Nucleus accumbens (tissue), 56 donors: ENCODE measurements at places on chromosomes 7 and 10.

- DNase-seq: no peak
These were observed 215.7 kb downstream of the TNS3 start for GRCh38 chr7:47366211-47366610.

GRCh38 chr7:17879075-17879661 is 61.1 kb downstream of the SNX13 start:
- no peak for DNase-seq

DNA sequence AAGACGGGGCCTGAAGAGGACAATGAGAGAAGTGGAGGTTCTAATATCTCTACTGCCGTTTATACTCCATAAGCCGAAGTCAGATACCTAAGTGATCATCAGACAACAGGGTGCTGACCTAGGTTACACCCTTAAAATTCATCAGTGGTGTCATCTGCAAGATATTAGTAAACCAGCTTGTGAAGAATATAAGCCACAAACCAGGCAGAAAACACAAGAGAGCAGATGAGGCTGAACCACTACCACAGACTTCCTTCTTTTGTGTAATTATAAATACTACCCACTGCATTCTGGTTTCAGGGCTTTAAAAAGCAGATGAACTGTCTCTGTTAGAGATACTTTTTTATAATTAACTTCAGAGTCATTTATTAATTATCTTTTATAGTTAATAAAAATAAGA is 69.0 kb upstream of the LRRC17 start:
- no peak for DNase-seq

- no peak for DNase-seq
These were observed 64.7 kb upstream of the CAV2 start for GRCh38 chr7:116434820-116435341.

- DNase-seq: no peak
These were observed 365.4 kb downstream of the SUGCT start for GRCh38 chr7:40500219-40500618.

GRCh38 chr10:3292636-3293035 is 120.1 kb upstream of the PITRM1 start:
- no peak for DNase-seq

DNA sequence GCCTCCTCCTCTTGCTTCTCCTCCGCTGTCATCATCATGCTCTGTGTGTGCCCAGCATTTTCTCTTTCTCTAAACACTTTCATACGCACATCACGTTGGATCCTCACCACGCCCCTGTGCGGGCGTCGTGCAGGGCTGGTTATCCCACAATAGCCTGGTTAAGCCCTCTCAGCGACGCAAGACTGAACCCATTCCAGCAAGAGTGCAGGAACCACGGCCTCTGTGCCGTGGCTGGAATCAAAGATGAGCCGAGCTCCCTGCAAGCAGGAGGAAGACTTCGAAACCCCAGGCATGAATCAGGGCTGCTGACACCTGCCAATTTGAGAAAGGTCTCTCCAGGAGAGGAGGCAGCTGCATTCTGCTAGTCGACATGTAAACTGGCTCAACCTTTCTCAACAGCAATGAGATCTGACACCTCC is 74.8 kb upstream of the FOXK1 start:
- DNase-seq: peak; percentile 43

- no peak for DNase-seq
These were observed 61.4 kb upstream of the CYP26C1 start for GRCh38 chr10:92999191-92999590.

GRCh38 chr7:22179442-22179879 is 177.5 kb downstream of the RAPGEF5 start:
- no peak for DNase-seq

DNA sequence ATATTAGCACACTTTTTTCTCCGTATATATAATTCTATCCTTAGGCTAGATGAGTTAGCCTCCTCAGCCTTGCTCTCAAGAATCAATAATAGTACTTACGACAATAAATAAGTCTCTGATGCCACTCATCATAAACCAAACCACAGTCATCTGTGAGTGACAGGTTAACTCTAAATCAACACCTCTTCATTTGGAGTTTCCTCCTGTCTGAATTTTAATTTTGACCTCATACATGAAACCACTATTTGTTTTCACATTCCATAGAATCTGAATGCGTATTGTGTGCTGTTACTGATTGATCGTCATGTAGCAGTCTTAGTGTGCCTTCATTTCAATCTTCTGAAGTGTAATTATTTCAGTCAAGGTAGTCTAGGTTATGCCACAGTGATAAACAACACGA is 85.8 kb downstream of the HGF start:
- DNase-seq: no peak

DNA sequence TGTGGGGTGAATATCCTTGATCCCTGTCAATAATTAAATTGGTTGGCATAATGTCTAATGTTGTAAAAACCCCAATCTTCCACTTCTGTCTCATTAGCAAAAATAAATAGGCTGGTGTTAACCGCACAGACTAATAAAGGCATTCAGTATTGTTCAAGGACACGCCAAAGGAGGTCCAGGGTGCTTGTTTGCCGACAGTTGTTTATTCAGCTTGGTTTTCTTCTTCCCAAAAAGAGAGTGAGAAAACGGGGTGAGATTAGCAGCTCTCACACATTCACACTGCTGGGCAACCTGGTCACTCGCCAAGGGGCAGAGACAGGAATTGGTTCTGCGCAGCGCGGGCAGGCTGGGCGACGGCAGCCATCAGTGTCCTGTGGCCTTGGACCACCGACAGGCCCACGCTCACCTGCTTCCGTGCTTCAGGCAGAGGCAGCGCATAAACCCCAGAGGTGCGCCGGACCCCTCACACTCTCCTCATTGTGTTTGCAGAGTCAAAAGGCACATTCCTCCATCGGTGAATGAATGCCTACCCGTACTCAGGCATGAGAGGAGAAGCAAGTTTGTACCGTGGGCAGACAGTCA is 26.2 kb upstream of the LMBR1 start:
- no peak for DNase-seq

GRCh38 chr7:25329815-25330214 is 101.5 kb upstream of the NPVF start:
- DNase-seq: no peak

DNA sequence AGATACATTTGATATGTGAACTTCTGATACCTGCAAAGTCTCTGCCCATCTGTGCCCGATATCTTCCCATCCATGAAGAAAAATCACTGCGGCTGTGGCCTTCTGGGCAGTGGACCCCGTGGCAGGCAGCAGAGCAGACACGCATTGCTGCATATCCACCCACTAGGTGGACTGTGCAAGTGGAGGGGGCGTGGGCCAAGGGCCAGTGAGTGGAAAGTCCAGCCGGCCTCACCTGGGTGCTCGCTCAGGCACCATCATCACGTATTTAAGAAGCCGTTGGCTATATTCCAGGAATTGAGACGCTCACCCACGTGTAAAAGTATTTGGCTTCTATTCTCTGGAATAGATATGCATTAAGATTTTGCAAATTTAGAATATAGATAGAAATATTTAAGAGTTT is 30.8 kb upstream of the SLC13A1 start:
- no peak for DNase-seq

DNA sequence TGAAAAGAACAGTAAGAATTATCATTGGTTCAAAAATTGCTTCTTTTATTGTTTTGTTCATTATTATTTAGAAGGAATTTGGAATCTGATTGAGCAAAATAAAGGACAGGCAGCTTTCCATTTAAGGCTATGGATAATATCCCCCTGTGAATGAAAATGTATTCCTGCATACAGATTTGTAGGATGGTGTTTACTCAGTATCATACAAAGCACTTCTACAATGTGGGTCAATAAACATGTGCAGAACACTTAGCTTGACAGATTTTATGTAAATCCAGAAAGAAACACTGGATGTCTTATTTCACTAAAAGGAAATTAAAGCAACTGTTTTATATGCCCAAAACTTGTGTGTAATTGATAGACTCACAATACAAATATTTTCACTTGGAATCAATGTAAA is 189.7 kb downstream of the THSD7A start:
- no peak for DNase-seq

DNA sequence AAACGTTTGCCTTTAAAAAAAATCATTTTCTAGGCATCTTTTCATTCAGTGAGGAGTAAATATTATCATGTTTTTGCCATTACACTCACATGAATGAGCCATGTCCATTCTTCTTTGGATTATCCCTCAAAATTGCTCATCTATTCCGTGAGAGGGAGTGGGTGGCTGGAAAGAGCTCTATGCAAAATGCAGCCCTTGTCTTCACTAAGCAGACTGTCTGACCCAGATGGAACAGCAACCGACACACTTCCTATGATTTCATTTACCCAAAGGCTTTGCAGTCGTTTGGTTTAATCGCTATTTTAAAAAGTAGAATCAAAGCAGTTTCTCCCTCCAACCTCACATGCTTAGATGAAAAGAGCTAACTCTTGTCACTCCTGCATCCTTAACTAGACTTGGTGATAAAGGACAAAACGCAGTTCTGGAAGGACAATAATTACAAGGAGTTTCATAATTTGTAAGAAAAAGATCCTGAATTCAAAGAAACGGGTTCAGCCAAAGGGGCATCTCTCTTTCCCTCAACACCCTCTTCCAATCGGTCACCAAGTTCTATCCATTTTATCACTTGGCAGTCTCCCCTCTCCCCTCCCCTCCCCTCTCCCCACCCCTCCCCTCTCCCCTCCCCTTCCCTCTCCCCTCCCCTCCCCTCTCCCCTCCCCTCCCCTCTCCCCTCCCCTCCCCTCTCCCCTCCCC is 198.1 kb upstream of the STK17A start:
- DNase-seq: no peak

DNA sequence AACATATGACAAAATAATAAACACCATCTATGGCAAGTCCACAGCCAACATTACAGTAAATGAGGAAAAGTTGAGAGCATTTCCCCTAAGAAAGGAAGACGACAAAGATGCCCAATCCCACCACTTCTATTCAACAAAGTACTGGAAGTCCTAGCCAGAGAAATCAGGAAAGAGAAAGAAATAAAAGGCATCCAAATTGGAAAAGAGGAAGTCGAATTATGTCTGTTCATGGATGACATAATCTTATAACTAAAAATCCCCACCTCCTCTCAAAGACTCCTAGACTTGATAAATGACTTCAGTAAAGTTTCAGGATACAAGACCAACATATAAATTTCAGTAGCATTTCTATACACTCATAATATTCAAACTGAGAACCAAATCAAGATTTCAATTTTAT is 288.5 kb upstream of the POT1 start:
- DNase-seq: no peak

DNA sequence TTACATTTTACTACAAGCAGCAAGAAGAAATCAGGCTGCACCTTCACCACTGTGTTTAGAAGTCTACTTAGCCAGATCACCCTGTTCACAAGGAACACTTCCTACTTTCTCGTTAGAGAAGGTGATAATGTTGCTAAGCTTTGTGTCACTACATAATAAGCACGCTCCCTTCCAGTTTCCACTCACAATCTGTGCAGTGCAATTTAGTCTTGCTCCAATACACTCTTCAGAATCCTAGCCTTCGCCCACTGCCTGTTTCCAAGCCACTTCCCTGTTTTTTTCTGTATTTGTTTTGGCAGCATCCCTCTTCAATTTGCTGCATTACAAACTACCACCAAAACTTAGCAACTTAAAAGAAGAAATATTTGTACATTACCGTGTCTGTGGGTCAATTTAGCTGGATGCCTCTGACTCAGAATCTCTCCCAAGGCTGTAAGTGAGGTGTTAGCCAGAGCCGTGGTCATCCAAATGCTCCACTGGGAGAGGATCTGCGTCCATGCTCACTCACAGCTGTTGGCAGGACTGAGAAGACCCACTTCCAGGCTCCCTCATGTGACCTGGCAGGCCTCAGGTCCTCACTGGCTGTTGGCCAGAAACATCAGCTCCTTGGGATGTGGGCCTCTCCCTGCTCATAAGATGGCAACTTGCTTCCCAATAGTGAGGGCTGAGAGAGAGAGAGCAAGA is 110.4 kb downstream of the PON1 start:
- DNase-seq: peak; percentile 13

- DNase-seq: no peak
These were observed 22.2 kb downstream of the TAS2R41 start for GRCh38 chr7:143499743-143500348.

- DNase-seq: no peak
These were observed 43.5 kb downstream of the ZMYND11 start for GRCh38 chr10:178723-179122.

DNA sequence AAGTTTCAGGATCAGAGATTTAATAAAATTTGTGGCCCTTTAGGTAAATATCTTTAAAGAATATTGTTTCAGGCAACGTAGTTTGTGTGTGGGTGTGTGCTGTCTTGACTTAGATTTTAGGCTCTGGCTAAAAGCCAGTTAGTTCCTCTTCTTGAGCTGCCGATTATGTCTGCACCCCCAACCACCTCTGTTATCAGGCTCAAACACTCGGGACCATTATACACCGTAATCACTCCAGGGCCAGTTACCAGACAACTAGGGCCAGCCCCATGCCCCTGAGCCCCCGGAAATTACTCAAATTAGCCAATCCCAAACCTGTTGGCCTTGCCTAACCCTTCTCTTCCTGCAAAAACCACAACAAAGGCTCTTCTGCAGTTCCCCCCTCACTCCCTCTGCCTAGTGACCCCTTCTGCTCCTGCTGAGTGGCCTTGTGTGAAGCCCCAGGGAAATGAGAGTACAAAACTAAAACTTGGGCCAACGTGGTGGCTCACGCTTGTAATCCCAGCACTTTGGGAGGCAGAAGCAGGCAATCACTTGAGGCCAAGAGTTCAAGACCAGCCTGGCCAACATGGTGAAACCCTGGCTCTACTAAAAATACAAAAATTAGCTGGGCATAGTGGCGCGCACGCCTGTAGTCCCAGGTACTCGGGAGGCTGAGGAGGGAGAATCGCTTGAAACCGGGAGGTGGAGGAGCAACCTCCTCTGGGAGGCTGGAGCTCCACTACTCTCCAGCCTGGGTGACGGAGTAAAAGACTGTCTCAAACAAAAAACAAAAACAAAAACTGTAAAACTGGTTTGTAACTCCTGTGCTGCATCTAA is 9.2 kb upstream of the HNRNPF start:
- DNase-seq: no peak

GRCh38 chr10:68864611-68865010 is 36.5 kb upstream of the DDX50 start:
- no peak for DNase-seq

- DNase-seq: no peak
These were observed 781 bp upstream of the GRM8 start for GRCh38 chr7:127253281-127254162.

- no peak for DNase-seq
These were observed 293.8 kb upstream of the SEMA3D start for GRCh38 chr7:85480666-85481065.
